COR-L47 (cell line): ENCODE measurements at places on chromosomes 4 and X.
A peak's percentile ranks its signal among the peaks of the same experiment; 100 is the strongest.

- peak; percentile 35 for DNase-seq
Observed at GRCh38 chrX:49171752-49172279, at the start of gene PLP2. TSS of gene PLP2 (plus strand) at chrX:49171898. CDS start at chrX:49172001, 103 bp downstream.

DNA sequence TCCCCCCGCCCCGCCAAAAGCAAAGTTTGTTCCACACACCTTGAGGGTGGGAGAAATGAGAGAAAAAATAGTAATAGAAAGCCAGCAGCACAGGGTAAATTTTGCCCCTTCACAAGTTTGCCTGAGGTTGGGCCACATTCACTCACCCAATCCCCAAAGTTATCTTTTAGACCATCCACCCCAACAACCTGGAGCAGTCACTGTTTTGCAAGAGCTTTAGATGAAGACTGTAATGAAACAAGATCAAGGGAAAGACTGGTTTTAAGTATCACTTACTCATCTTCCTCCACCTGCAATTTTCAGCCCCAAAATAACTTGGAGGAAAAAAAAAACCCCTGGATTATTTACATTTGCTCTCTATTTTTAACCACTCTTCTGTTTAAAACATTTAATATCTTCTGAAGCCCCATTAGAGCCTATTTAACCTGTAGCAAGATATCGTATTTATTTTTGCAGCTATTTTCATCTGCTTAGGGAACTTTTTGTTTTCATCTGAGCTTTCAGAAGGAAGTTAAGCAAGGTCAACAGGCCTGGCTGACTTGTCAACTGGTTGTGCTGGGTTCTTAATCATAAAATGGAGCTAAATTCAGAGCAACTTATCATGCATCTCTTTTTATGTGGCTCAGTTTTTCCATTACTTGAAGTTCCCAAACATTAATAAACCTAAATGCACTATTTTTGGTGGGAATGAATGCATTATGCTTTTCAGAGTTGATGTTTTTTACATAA, 24.6 kb upstream of the TBL1X start:
- DNase-seq: no peak

DNA sequence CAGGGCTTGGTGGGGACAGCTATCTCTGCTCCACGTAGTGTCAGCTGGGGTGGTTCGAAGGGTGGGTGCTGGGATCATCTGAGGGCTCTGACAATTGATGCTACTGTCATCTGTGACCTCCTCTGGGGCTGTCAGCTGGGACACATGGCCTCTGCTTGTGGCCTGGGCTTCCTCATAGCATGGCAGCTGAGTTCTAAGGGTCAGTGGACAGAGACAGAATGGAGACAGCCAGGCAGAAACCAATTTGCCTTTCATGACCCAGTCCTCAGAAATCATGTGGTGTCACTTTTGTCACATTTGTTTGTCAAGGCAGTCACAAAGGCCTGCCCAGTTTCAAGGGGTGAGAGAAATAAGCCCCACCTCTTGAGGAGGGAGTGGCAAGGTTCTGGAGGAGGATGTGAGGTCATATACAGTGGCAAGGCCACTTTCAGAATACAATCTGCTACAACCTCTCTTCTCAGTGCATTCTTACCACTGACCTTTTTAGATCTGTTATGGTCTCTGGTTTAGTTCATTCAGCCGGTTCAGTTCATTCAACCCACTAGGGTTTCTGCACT, 103.6 kb upstream of the BCOR start:
- no peak for DNase-seq

DNA sequence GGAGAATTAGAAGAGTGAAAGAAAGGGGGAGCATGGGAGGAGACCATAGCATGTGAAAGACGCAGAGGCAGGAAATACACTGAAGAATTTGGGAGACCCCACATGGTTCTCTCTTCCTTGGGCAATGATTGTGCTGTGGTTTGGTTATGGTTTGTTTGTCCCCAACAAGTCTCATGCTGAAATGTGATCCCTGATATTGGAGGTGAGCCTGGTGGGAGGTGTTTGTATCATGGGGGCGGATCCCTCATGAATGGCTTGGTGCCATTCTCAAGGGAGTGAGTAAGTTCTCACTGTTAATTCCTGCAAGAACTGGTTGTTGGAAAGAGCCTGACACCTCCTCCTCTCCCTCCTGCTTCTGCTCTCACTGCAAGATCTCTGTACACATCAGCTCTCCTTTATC, 78.6 kb upstream of the RAI2 start:
- no peak for DNase-seq

GRCh38 chr4:128009428-128009827, 44.2 kb downstream of the ABHD18 start:
- no peak for DNase-seq

GRCh38 chr4:180634306-180634705, 1608.9 kb upstream of the TENM3 start:
- no peak for DNase-seq

DNA sequence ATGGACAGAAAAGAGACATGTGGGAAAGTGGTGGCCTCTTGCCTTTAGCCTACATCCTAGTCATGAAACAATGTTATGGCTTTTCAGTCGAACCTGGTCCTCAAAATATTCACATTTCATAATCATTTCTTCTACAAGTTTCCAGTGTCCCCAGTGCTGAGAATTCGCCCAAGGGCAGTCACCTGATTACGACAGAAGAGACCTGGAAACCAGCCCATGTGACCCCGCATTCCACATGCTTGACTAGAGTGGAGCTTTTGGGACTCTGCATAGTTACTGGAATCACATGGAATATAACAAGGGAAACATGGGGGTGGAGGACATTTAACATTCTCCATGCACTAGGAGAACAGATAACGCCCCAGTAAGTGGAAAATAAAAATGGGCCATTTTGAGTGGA, 100.1 kb downstream of the PPARGC1A start:
- no peak for DNase-seq

GRCh38 chr4:60034361-60034760, 1165.8 kb upstream of the ADGRL3 start:
- peak; percentile 66 for DNase-seq

DNA sequence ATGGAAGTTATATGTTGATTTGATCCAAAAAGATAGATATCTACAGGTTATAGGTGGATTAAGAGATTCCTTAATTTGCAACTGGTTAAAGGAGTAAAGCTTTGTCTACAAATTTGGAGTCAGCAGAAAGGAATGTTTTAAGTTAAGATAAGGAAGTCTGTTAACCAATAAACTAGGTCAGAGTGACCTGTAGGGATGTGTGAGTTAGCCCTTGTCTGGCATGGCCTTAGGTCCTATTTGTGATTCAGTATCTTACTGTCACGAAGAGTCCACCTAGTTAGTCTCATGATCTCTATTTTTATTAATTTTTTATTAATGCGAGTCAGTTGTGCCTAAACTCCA, 230.8 kb downstream of the INPP4B start:
- no peak for DNase-seq

DNA sequence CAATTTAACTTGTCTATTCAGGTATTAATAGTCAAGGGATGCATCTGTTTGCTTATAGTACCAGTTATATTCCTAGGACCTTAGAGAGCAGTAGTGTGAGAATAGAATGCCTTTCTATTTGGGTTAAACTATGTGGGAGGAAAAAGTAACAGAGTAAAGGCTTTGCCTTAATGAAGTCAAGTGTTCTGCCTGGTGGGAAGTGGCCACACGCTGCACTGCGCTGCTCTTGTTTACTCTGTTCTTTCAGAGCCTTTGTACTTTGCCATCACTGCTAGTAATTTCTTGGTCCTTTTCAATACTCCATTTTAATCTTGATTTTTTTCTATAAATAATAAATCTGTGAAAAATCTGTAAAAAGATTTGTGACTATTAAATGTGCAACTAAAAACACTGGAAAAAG, 38.0 kb downstream of the YIPF6 start:
- DNase-seq: no peak

DNA sequence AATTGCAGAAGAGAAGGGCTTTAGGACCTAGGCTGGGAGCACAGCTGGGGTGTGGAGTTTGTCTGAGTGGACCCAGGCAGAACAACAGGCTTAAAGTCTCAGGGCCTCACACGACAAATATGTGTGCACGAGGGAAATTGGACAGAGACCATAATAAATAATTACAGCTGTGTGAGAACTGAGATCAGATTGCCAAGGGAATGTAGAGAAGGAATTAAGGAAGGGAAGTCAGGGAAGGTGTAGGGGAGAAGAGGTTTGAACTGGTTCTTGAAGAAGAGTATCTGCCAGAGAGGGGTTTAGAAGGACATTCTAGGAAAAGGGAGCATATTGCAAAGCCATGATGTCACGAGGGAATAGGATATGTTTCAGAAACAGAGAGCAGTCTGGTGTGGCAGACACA, 120.7 kb upstream of the TSPAN5 start:
- DNase-seq: no peak

GRCh38 chr4:48543796-48544195, 53.7 kb downstream of the ZAR1 start:
- DNase-seq: no peak

DNA sequence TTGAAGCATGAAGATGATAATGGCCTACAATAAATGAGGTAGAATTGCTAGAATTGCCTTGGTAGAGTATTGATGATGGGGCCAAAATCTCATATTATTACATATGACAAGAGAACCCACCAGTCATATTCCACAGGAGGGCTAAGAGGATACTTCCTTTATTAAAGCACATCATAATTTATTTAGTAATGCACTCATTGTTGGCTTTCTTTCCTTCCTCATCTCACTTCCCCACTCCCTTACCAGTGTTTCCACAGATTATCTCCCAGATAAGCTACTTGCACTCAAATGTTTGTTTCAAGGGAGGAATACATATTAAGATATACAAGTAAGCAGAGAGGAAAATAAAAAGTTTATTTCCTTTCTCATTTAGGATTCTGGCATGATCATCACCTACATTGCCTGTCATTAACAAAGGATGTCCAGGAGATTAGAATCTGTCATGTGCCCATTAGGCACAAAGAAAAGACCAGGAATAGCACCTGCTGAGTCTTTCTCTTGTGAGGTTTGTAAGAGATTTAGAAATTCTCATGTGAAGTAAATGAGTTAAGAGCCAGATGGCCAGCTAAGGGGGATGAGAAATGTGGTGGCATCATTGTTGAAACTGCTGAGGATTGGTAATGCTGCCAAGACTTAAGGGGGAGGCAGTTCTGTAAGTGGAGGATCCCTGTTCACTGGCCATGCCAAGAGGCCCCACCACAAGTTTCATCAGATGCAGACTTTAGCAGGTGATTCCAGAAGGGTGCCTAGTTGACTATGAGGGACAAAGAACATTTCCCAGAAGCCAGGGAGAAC, 52.4 kb upstream of the PRDM8 start:
- no peak for DNase-seq

GRCh38 chrX:150558424-150558823, 10.0 kb upstream of the MTM1 start:
- DNase-seq: no peak

GRCh38 chr4:113467581-113467980, 294.0 kb downstream of the CAMK2D start:
- no peak for DNase-seq

DNA sequence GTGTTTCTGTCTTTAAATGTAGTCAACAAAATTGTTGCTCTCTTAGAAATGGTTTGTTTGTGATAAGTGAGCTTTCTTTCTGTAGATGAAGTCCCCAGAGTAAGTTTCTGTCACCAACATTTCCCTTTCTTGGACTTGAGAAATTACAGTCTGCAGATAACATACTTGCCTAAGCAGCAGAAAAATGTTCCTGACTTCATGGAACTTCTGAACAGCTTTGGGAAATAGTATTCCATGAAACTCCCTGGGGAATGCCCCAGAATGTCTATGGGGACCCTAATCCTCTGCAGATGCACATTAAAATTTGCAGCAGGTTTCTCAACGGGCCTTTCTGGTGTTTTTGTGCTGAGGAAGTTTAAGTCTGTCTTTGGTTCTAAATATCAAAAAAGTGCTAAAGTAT, 38.6 kb upstream of the NEIL3 start:
- no peak for DNase-seq

- no peak for DNase-seq
Observed at GRCh38 chr4:53730031-53730805, 138.9 kb upstream of the LNX1 start.

GRCh38 chr4:136713140-136713539, 819.2 kb downstream of the PCDH18 start:
- DNase-seq: no peak

- DNase-seq: no peak
Observed at GRCh38 chr4:100280807-100281206, 90.5 kb upstream of the DDIT4L start.

DNA sequence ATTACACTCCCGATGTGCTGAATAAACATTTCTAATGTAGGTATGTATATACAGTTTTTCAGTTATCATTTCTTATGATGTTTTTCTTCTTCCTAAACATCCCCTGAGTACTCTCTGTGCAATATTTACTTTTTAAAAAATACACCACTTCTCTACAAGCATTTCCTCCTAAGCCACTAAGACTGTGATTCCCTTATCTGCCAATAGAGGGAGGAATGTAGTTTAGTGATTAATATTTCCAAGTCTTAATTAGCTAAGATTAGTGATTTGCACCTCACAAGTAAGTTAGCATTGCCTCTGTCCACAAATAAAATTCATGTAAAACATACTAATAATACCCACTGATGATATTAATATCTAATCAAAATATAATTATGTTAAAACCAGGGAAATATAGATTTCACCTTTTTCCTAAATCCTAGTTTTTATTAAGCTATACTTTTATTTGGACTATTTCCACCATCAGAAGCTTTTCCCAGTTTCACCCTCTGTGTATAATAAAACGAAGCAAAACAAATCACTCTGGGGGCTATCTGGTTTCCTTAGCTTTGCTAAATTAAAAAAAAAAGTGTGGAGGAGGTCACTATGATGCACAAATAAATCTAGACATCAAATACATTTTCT, 909.1 kb downstream of the FAT4 start:
- DNase-seq: no peak

DNA sequence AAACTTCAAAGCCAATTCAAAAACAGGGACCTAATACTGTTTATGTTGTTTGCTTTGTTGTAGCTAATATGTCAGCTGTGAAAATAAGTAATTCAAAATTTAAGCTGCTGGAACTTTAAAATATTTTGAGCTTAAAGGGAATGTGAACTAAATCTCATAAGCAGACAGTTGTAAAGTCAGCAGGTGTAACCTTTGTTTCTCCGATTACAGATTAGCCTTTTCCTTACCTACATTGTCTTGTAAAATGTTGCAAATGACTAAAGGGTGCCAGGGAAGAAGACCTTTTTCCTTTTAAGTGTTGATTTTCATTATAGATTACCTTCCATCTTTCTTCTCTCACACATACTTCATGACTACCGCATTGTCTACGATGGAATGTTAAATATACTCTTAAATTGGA, 405.1 kb downstream of the KCNIP4 start:
- no peak for DNase-seq

DNA sequence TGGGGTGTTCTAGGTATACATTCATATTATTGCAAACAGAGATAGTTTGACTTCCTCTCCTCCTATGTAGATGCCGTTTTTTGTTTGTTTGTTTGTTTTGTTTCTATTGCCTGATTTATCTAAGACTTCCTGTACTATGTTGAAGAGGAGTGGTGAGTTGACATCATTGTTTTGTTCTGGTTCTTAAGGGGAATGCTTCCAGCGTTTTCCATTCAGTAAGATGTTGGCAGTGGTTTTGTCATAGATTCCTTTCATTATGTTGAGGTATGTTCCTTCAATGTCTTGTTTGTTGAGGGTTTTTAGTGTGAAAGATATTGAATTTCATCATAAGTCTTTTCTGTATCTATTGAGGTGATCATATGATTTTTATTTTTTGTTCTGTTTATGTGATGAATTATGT, 401.6 kb upstream of the EPHA5 start:
- DNase-seq: no peak

- no peak for DNase-seq
Observed at GRCh38 chr4:40963897-40964478, 214.2 kb downstream of the NSUN7 start.

GRCh38 chrX:153426204-153426603, 14.9 kb downstream of the ZFP92 start:
- no peak for DNase-seq

GRCh38 chr4:168574581-168575295, 77.9 kb downstream of the PALLD start:
- DNase-seq: no peak
